ENCODE measurements at places on chromosomes 12 and 14.

GRCh38 chr14:54564868-54565784 is 1.8 kb upstream of the SAMD4A start:
- peak; percentile 76 for DNase-seq

DNA sequence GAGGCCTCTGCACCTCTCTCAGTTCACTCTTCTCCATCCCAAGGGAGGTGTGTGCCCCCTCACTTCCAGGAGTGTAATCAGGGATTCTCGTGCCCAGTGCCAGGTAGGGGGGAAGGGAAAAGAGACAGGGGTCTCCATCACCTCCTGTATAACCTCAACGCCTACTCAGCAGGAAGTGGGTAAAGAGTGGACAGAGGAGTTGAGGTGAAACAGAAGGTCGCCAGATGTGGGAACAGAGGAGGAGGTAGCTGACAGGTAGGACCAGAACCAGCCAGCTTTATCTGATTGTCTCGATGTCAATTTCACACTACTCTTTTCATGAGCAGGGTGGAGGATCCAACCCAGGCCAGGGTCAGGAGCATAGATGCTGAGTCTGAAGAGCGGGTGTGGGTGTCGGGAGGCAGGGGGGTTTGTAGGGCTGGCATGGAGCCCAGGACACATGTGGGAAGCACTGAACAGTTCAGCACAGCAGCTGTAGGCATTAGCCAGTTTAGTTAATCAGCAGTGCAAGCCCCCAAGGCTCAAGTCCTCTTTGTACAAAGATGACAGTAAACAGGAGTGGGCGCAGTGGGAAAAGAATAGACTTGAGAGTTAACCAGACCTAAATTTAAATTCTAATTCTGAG is 213.5 kb downstream of the PELI2 start:
- no peak for DNase-seq

DNA sequence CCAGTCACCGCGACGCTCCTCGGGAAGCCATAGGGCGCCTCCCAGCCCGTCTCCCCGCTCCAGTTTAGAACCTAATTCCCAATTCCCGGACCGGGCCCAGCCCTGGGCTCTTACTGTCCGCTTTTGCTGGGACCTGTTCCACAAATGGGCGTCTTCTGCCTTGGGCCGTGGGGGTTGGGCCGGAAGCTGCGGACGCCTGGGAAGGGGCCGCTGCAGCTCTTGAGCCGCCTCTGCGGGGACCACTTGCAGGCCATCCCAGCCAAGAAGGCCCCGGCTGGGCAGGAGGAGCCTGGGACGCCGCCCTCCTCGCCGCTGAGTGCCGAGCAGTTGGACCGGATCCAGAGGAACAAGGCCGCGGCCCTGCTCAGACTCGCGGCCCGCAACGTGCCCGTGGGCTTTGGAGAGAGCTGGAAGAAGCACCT is 797 bp downstream of the UNG start:
- DNase-seq, result peak; percentile 82

DNA sequence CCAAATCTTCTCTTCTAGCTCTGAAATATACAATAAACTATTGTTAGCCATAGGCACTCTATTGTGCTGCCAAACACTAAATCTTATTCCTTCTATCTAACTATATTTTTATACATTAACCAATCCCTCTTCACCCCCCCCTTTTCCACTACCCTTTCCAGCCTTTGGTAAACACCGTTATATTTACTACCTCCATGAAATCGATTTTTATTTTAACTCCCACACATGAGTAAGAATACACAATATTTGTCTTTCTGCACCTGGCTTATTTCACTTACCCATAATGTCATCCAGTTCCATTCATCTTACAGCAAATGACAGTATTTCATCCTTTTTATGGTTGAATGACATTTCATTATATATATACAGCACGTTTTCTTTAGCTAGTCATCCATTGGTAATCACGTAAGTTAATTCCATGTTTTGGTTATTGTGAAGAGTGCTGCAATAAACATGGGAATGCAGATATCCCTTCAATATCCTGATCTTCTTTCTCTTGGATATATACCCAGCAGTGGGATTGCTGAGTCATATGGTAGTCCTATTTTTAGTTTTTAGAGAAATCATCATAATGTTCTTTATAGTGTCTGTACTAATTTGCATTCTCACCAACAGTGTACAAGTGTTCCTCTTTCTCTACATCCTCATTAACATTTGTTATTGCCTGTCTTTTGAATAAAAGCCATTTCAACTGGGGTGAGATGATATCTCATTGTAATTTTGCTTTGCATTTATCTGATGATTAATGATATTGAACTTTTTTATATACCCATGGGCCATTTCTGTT is 34.2 kb upstream of the PLBD1 start:
- no peak for DNase-seq

DNA sequence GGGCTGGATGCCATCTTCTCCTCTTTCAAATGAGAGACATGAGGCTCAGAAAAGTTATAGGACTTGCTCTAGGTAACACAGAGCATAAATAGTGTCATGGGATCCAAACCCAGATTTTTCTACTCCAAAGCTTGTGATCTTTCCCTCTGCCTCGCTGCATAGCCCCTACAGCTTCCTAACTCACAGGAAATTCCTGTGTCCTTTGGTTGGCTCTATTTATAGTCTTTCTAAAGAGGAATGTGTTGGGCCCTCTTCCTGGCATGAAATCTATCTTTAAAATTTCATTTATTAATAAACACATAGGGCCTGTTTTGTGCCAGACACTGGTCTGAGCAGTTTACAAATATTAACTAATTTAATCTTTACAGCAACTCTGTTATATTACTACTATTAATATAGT is 9.8 kb upstream of the KCNA5 start:
- DNase-seq, result no peak
